Cortex of kidney (tissue), 1 donor: ENCODE measurements at places on chromosomes 6 and 20.

DNA sequence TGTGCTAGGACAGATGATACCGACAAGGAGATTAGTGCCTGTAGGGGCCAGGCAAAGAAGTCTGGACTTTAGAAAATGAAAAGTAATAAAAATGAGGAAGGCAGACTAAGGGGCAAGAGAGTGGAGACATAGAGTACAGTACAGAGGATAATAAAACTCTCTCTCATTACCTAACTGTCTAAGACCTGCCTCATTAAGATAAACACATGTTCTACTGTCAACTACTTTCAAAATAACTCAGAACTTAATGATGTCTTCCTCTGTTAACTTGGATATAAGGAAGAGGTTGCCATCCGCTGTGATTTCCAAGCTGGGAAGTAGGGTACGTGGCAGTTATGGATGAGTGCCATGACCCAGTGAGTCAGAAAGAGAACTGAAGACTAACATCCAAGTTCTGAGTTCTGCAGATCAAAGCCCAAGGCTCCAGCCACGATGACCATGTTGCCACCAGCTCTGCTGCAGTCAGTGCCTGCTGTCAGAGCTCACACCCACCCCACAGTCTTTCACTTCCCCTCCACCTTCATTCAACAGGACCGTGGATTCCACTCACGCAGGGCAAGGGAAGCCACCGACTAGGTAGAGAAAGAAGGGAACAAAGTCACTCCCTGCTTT is 81.8 kb downstream of the KIF16B start:
- no peak for DNase-seq

DNA sequence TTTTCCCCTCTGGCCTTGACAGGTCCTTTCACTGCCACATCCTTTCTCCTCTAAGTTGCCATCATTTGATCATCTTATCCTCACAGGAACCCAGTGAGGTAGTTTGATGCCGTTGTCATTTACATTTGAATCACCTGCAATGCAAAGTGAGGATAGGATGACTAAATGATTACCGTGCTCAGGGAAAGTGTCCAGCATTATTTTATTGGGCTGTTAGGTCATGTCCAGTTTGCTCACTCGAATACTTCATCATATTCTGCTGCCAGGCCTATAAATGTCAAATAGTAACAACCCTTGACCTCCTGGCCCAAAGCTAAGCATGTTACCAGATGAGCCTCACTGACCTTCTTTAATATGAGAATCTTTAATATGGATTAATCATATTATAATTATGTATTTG is 1068.7 kb upstream of the FLRT3 start:
- no peak for DNase-seq

DNA sequence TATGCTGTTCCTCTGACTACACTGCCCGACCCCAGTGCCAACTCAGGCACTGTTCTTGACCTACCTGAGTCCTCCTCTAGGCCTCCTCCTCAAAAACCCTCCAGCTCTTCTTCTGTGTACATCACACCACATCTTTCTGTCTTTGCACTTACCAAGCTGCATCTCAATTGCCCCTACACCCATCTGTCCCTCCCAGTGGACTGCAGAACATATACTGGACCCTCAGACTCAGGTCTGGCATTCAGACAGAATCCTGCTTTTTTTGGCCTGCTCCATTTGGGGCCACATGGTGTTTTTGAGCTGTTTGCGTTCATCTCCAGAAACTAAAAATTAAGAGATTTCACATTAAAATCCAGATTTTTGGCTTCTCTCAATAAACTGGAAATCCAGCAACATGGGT is 23.2 kb upstream of the YWHAB start:
- no peak for DNase-seq

DNA sequence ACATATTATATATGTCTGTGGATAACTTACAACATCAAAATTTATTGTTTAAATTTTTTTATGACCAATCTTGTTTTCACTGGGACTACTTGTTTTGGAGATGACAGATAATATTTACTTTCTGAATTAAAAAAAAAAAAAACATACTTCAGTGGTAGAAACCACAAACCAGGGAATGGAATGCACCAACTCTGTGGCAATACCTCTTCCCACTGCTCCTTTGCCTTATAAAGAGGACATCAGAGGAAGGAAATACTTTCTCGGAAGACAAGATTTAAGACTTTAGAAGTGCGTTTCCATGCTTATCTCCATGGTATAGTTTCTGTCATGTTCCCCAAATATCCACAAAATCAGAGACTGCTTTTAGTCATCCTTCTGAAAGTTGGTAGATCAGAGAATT is 1241.1 kb upstream of the EYS start:
- DNase-seq, result no peak

- DNase-seq, result no peak
Measured at GRCh38 chr6:147195987-147196386, 8.2 kb upstream of the STXBP5 start.

GRCh38 chr6:109834131-109834530 is 143.0 kb downstream of the FIG4 start:
- DNase-seq, result no peak

GRCh38 chr20:49636447-49636846 is 68.5 kb upstream of the PTGIS start:
- no peak for DNase-seq

DNA sequence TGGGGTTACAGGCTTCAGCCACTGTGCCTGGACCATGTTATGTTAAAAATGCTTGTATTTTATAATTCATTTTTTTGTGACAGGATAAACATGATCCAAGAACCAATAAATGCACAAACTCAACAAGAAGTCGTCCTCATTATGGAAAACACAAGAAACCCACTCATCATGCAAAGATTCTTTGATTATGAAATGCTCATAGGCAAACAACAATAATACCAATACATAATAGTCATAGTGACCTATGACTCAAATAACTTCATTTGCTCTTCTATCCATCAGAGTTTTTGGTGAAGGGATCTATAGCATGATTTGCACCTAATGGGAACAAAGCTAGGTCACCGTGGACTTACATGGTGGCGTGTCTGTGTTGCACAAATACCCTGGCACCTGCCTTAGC is 217.1 kb upstream of the THEMIS start:
- DNase-seq, result no peak

DNA sequence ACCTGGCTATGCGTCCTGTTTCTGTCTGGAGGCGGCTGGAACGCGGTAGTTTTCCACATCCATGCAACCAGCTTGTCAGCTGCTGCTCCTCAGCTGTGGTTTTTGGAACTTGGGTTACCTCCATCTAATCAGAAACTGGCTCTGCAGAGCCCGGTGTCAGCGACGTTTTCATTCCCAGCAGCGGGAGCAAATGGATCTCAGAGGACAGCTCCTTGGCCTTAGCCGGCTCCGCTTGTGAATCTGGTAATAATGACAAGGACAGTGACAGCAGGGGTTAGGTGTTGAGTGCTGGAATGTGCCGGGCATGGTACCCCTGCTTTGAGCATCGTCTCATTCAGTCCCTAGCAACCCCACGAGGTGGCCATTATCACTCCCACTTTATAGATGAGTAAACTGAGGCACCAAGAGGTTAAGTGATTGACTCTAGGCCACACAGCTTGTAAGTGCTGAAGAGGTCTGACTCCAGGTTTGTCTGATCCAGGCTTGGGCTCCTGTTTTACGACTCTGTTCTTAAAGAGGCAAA is 1.3 kb downstream of the SLCO4A1 start:
- no peak for DNase-seq

DNA sequence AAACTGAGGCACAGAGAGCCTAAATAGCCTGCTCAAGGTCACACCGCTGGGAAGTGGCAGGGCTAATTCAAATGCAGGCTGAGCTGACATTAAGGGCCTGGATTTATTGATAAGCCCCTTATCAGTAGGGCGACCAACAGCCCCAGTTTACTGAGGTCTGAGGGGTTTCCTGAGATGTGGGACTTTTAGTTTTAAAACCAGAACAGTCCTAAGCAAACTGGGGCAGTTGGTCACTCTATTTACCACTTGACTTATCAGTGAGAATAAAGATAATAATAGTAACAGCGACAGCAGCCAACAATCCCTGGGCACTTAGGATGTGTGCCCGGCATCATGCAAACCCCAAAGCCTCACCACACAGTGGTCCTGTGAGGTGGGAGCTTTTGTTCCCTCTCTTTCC is 27.6 kb downstream of the PREX1 start:
- no peak for DNase-seq

DNA sequence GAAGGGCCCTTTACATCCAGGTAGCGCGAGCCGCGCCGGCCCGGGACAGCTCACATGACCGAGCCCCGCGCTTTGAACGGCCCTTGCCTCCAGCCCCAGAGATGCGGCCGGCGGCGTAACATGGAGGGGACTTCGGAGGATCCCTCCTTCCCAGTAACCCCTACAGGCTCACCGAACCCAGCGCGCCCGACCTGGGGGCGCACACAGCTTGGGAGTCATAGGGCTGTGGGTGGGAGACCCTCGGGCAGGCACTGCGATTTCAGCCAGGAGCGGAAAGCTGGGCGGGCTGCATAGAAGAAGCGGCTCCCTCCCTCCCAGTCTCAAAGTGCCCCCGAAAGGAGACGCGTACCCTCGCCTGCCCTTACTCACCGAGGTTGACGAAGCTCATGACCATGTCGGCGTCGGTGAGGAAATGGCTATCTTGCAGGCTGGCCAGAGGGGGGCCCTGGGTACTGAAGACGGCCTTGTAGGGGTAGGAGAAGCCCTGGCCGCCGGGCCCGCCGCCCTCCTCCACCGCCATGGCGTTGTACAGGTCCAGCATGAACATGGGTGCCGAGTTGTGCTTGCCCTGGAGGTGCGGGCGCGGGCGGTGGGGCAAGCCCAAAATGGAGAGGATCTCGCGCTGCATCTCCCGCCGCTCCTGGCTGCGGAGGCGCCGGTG is 975 bp downstream of the BMP7 start:
- no peak for DNase-seq

DNA sequence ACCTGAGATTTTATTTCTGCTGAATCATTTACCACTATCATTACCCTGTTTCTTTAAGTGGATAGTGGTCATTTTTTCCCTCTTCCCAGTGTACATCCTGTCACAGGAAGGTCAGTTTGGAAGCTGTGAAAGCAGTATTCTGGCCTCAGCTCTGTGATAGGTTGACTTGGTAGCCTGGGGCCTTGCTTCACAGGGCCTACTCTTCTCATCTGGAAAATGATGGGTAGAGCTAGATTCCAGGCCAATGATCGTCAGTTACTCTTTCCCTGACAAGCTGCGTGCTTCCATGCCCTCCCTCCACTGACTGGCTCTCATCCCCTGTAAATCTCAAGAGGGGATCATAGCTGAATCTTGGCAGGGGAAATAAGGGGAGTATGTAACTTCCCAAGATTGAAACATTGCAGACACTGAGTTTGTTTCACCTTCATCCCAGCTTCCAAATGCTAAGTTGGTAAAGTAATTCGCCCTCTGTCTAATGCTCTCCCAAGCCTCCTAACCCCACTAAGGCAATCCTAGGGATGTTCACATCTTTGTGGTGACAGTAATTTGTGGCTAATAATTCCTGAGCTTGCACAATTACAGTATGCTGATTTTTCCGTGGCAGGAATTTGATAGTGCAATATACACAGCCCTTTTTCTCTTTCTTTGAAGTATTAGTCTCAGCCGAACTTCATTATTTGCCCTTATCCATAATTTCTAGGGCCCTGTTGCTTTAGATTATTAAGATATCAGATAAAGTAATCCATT is 51.2 kb downstream of the VAPB start:
- no peak for DNase-seq

GRCh38 chr20:13960525-13960924 is 29.9 kb downstream of the SEL1L2 start:
- no peak for DNase-seq
